GDM1 (cell line): ENCODE measurements at places on chromosomes 6 and 20.
A peak's percentile ranks its signal among the peaks of the same experiment; 100 is the strongest.

DNA sequence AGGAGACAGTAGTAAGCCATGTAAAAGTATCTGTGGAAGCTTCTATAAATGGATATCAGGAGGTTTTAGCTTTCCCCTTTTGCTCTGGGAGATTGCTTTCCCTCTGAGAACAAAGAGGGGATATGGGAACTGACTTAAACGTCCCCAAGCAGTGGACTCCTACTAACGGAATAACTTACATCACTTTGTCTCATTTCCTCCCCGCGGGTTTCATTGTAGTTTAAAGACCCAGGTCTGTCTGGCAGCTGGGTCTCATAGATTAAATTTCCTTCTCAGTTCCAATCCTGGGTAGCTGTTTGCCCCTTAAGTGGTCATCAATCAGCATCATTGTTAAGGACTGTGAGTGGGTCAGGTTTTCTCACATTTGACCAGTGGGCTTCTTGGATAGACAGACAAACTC, 68.7 kb downstream of the PLAGL1 start:
- no peak for DNase-seq

GRCh38 chr6:5771759-5772390, 234.8 kb downstream of the NRN1 start:
- no peak for DNase-seq

GRCh38 chr20:4881006-4881730, 120.1 kb downstream of the SLC23A2 start:
- peak; percentile 22 for DNase-seq

GRCh38 chr20:21048841-21049273, 57.3 kb downstream of the LINC00237 start:
- peak; percentile 12 for DNase-seq

DNA sequence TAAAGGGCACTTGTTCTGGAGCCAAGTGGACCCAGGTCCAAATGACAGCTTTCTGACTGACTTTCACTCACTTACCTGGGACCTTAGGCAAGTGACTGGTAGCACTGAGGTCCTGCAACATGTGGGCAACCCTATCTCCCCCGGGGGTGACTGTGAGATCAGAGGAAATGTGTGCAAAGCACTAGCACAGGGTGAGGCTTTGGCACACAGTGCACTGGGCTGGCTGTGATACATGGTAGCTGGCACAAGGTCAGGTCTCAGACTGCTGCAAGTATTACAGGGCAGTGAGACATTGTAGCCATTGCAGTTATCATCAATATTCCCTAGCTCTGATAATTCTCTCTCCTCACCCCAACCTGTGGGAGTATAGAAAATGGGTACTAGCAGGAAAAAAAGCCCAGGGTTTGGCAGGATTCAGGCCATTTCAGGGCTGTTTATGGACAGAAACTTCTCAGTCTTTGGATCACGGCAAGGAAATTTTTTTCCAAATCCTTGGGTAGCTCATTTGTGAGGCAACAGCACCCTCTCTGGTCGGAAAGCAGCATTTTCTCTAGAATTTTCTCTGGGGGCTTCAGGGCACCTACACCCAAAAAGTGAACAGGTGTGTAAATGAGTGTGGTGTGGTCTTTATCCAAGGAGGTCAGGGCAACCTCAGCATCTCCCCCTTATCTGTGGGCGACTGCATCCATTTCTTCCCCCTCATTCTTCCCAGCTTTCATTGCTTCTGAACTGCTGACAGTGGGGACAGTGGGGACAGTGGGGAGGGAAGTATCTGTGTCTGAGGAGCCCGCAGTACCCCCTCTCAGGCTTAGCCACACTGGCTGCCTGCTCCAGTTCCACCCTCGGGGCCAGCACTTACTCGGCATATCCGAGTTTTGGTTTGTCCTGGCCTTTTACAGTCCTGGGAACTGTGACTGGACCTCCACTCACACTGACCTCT, 148.7 kb upstream of the PHACTR3 start:
- no peak for DNase-seq

DNA sequence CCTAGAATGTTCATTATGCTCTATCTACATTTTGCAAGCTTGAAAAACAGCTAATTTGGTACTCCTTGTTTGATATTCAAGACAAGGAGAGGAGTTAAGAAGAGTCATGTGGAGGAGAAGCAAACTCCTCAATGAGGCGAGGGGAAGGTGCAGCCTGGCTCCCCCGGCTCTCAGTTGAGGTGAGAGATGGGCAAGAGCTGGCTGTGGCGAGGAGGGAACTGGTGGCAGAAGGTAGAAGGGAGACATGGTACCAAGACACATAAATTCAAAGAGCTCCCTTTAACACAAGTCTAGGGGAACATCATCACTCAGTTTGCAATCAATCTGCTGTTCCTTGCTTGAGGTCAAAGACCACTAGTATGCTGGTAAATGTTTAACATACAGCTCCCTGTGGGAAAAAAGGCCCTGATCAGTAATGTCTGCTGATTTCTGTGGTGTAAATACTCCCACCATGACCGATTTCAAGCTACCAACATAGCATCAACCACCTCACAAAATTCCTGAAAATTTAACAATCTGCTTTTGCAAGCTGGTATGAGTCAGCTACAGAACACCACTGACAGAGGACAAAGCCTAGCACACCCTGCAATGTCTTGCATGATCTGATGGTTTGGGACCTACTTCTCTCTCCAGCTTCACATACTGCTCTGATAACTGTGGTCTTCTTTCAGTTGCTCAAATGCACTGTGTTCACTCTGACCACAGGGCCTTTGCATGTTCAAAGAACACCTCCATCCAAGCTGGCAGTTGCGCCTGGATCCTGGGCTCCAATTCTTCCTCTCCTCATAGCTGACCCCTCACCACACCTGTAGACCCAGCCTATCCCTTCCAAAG, 516.3 kb upstream of the CHD6 start:
- no peak for DNase-seq

DNA sequence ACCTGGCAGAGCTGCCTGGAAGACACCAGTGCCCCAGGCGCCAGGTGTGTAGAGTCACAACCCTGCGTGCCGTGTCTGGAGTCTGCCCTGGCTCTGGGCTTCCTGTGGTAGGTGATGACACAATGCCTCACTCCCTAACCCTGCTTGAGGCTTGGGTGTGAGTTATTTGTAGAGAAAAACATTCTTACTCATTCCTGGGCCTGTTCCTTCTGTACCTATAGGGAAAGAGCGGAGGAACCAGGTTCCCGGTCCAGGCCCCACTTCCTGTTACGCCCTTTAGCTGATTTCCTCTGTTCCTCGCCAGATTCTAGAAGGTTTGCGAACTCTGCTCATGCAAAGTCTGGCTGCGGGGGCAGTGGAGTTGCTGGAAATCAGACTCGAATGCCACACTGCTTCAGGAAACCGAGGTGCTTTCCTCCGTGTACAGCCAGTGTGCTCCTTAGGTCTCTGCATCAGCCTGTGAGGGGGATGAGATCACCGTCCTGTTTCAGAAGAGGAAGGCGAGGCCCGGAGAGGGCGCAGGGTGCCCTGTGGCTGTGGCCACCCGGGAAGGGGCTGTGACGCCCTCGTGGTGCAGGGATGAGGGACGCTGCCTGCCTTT, 67.1 kb upstream of the DUSP22 start:
- DNase-seq, result peak; percentile 72
